ENCODE measurements at places on chromosomes 3 and 15.

- no peak for DNase-seq
Measured at GRCh38 chr3:127214975-127215374, 22.0 kb downstream of the PRR23E start.

- DNase-seq = no peak
Measured at GRCh38 chr3:129500334-129500658, 28.1 kb upstream of the RHO start.

DNA sequence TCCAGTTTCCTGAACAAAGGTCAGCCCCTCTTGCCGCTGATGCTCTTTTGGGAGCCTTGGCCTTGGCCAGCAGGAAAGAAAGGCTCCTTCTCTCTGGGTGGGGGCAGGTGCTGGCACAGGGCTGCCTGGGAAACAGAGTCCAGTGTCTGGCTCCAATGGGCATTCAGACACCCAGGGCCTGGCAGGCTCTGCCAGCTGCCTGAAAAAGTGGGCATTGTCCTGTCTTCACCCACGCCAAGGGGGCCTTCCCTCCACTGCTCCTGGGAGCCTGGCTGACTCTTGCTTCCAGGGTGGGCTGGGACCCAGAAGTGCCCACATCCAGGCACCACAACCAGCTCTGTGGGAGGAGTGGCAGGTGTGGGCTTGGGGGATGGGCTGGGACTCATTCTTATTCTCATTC is 62.7 kb downstream of the RHCG start:
- no peak for DNase-seq

GRCh38 chr3:43024181-43024885 is 45.2 kb downstream of the GASK1A start:
- DNase-seq = no peak

- DNase-seq = no peak
Measured at GRCh38 chr15:25846377-25846776, 16.8 kb downstream of the ATP10A start.

- DNase-seq = no peak
Measured at GRCh38 chr3:19432669-19433068, 284.4 kb downstream of the KCNH8 start.

DNA sequence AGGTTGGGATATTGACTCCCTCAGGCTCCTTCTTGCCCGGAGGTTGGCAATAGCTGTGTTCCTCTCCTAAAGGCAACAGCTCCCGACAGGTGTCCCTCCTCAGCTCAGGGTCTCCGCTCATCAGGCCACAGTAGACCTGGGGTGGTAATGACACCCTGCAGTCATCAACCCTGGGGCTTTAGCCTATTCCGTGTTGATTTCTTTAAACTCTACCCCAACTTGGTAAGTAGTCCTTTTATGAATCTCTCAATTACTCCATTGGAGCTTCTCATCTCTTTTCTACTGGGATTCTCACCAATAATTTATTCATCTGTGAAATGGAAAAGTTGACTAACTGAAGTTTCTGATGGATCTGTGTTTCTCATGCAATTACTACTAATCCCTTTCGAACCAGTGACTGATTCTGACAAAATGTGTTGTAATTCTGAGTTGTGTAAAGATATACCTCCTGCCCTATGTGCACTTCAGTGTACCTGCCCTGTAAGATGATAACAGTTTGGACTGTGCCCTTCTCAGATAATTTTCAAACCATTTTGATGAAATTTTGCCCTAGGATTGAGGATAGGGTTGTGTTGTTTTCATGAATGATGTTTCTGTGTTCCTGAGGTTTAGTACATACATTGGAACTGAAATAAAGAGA is 89.7 kb downstream of the RPL39L start:
- no peak for DNase-seq

DNA sequence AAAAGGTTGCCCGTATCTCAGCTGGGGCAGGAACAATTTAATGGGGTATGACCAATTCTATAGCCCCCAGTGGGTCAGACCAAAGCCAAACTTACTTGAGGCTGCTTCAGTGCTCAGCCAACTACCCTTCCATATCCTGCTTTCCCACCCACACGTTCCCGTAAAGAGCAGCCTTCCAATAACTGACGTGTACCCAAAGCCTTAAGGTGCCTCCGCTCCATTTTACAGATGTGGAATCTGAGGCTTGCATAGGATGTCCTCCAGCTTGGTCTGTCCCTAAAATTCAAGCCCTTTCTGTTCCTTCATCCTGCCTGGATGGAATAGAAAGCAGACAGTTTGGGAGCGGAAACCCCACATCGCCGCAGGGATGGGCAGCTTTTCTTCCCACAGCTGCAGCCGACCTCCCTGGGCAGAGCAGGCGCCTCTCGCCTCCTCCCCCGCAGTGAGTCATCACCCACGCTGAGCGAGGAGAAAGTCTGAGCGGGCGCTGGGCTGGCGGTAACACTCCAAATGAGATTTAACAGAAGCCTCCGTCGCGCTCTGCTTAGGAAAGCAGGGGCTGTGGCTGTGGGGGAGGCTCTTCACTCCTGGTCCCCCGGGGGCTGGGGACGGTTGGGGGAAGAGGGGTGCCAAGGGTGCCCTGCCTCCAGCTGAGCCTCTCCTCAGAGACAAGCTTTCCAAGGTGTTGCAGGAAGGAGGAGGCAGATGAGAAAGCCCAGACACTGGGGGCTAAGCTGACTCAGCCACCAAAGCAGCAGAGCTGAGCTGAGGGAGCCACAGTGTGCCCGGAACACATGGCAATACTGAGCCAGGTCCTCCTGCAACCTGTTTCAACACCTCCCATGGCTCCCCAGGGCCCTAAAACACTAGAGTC is 57.8 kb upstream of the HRH1 start:
- DNase-seq = peak; percentile 94

GRCh38 chr3:32934150-32934742 is 17.2 kb upstream of the CCR4 start:
- peak; percentile 70 for DNase-seq

DNA sequence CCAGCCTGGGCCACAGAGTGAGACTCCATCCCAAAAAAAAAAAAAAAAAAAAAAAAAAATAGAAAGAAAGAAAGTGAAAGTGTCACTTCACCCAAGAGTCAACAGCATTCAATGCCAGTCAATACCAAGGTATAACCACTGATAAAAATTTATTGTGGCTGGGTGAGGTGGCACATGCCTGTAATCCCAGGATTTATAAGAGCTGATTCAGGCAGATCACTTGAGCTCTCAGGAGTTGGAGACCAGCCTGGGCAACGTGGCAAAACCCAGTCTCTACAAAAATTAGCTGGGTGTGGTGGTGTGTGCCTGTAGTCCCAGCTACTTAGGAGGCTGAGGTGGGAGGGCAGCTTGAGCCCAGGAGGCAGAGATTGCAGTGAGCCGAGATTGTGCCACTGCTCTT is 46.5 kb upstream of the PIK3CB start:
- DNase-seq = no peak

DNA sequence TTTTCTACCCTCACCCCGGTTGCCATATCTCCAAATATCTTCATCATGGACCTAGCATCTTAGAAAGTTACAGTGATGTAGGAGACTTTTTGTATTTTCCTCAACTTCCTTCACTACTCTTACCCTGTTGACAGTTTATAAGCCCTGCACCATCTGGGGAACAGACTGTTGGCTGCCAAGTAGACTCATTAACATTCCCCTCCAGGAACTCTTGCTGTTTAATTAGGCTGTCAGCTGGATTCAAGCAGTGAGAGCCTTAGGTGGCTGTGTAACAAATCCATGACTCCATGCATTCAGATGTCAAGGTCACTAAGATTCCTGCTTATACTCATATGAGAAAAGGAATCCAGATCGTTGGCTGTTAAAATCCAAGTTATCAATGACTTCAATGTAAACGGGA is 198.3 kb downstream of the NAALADL2 start:
- no peak for DNase-seq

DNA sequence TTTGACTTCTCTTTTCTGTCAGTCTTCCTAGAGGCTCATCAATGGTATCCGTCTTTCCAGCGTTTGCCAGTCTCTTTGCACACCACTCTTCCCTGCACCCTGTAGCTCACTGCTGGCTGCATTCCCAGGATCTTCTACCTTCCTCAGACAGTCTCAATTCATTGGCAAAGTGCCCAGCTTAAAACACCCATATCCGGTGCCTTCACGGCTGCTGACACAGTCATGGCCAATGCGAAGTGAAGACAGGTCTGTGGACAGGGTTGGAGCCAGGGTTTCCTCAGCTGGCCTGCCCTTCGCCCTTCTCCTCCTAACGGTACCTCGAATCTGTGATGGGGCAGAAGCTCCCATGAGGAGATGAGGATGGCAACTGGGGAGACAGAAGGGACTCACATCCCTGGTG is 36.1 kb downstream of the PTH1R start:
- DNase-seq = peak; percentile 13

DNA sequence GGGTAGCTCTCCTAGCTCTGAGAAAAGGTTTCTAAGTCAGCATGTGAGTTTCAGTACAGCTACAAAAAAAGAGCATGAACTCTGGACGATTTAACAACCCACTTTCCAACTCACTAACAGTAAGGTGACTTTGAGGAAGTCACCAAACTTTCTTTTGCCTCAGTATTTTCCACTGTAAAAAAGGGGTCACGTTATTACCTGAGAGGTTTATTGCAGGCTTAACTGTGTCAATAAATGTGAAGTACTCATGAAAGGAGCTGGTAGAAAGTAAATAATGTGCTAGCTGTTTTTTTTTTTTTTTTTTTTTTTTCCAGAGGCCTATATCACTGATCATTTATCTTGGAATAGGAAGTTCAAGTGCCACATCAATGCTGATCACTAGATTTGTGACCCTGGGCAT is 89.3 kb downstream of the PLSCR2 start:
- DNase-seq = no peak

DNA sequence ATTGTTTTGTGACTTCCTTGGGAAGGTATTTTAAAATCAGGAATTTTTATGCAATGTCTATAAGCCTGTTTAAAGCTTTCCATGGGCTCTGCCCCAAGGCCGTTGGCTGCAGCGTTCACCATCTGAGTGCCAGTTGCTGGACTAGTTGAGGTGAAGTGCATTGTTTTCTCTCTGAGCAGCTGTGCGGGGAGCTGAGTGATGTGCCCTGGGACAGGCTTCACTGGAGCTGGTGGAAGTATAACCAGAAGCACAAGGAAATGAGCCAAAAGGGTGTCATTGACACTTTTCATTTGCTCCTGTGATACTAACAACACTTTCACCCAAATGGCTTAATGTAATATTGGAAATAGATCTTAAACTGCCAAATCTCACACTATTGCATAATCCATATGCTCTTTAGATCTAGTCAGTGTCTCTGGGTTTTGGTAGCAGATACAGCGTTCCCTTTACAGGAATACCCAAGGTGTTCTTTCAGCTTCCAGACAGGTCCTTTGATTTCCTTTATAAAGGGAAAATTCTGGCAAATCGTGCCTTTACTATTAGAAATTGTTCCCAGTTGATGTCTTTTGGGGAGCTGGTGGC is 29.2 kb downstream of the APH1B start:
- no peak for DNase-seq

DNA sequence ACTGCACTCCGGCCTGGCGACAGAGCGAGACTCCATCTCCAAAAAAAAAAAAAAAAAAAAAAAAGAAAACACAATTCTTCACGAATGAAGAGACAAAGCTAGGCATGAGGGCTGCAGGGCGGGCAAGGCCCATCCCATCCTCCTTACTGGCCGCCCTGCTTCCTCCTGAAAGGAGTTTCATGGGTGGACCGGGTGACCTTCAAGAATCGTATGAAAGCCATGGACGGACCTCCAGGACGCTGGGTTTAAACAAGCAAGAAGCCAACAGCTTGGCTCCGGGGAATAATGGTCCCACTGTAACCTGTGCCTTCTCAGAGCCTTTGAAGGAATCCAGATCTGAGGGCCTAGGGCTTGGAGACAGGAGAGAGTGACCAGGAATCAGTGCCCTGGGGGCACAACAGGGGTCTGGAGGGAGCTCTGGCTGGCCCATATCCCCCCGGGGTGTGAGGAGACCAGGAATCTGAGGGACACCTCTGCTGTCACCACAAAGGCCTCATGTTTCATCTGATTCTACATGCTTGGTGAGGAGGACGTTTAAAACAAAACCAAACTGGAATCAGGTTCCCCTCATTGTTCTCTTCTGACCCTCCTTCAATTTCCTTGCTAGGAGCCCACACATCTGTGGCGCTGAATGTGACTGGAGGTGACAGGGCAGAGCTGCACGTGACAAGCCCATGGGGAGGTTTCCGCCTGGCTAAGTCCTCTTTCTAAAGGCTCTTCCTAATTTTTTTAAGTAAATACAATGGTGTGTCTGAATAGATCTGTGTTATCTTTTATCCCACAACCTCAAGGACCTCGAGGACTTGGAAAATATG is 46.1 kb downstream of the WHAMM start:
- DNase-seq = no peak

Data from adipocyte (in vitro differentiated cells).